ENCODE measurements at places on chromosomes 3 and 15.
A peak's percentile ranks its signal among the peaks of the same experiment; 100 is the strongest.

DNA sequence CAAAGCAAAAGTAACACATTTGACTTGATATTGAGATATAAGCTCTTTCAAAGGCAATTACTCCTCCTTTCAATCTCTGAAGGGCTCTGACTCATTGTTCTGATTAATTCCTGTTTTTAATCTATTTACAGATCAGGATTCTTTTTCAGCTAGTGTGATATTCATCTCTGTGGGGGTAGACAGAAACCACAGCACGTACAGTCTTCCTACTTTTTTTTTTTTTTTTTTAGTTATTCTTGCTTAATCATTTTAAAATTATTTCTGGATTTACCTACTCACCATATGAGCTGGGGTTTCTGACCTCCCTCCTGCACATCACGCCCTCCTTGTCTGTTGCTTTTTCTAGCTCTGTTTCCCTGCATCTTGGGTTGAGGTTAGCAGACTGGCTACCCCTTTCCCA lies 1.4 kb downstream of the CNTN3 start:
- no peak for DNase-seq

- DNase-seq = no peak
These were observed 1.2 kb downstream of the PIGB start for GRCh38 chr15:55320238-55320550.

DNA sequence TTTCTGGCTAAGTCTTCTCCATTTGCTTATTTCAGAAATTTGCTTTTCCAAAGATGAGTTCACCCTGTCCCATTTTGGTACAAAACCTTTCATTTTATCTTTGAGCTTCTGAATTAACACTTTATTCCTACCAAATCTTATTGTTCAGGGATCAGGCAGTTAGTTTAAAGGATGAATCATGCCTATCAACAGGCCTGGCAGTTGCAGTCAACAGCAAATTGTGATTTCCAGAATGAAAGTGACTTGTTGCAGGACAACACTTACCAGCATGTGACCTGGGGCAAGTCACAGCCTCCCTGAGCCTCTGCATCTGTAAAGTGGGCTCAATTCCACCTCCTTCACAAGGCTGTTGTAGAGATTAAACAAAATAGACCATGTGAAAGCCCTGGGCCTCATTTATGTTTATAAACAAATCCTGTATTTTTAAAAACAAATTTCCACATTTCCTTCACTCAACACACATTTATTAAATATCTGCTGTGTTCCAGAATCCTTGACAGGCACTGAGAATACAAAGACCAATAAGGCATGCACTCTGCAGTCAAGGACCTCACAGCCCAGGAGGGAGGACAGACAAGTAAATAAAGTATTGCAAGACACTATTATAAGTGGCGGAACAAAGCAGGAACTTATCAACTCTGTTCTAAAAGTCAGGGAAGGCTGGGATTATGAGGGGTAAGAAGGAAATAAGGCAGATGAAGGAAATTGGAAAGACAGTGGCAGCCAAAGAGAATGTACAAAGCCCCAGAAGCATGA lies 359.1 kb upstream of the IL12A start:
- no peak for DNase-seq

DNA sequence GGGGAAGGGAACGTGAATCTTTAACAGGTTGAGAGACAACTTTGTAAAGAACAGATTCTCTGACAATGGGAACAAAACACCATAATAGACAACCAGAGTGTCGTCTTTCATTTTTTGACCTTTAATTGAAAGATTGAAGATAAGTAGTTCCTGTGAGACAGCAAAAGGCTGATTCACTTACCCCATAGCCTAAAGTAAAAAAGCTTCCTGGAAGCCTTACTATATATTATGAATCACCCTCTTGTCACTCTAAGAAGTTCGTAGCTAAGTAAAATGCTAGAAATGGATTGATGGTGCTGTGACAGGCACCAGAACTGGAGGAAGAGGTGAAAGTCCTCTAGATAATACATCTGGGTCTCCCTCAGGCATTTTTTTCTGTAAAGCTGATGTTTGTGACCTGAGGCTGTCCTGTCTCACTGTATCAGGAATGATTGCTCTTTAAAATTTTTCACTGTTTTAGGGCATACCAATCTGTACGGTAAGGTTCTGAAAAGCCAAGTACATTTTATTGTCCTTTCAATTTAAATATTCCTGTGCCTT lies 824.6 kb upstream of the SEMA6D start:
- no peak for DNase-seq

- DNase-seq = no peak
These were observed 48.1 kb upstream of the SEMA6D start for GRCh38 chr15:47669221-47669620.

DNA sequence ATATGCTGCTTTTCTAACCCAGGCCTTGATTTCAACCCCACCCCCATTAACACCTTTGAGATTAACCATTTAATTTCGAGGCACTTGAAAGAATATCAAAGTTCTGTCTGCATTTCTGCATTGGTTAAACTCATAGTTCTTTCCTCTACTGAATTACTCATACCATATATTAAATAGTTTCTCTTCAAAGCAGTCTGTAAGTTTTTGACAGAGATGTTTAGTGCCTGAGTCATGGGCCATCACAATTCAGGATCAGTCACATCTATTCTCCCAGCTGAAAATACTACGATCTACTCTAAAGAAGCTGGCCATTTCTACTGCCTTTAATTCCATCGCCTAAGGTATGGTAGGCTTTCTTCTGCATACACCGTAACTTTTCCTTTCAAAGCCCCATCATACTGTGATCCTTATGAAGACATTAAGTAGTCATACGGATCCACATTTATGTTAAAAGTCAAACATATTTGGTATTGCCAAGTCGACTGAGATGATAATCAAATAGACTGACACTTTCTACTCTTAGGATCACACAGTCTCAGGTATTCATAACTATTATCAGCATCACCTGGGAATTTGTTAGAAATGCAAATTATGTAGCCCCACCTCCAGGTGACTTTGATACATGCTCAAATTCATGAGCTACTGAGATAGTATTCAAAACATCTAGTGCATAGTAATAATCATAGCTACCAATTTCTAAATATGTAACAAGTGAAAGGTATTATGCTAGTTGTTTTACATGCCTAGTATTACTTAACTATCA lies 489.4 kb upstream of the IL12A start:
- DNase-seq = peak; percentile 58

- DNase-seq = no peak
These were observed 7.7 kb downstream of the IGDCC4 start for GRCh38 chr15:65414841-65415621.

GRCh38 chr3:151919030-151919328 lies 45.5 kb downstream of the SUCNR1 start:
- DNase-seq = no peak

GRCh38 chr15:27428151-27428550 lies 457.2 kb downstream of the GABRG3 start:
- no peak for DNase-seq

DNA sequence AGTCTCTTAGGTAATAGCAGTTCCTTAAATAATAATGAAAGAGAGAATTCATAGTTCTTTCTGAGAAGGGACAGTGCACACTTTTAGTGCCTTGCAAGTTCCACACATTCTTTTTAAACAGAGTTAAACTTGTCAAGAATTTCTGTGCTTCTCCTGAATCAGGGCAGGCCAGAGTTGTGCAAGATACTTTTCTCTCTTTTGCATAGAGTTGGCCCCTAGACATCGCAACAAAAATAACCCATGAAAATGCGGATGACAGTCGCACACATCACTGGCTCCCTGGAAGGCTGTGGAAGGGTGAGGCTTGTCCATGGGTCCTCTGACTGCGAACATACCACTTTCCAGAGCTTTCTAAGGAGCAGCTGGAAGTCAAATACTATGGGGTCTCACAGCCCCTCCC lies 40.1 kb downstream of the FBLN2 start:
- DNase-seq = no peak

- peak; percentile 70 for DNase-seq
These were observed 71.9 kb upstream of the SPATA12 start for GRCh38 chr3:56988458-56989168.

- DNase-seq = no peak
These were observed 310.4 kb downstream of the PLCL2 start for GRCh38 chr3:17195192-17195611.

DNA sequence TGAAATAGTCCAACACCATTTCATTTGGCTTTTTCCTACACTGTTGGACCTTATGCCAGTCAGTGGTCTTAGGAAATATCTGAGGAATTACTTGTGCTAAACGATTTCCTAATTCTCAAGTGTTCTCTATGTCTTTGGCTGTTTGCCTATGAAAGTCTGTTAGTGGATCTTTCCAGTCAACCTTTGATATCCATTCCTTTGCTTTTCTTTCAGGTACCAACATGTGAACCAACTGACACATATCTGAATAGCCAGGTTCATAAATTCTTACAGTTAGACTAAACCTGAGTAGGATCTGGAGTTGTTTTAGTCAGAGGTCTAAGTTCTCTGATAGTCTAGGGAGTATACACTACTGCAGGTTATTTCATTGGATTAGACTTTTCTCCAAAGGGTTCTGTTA lies 343.5 kb upstream of the LRRC3B start:
- DNase-seq = no peak

DNA sequence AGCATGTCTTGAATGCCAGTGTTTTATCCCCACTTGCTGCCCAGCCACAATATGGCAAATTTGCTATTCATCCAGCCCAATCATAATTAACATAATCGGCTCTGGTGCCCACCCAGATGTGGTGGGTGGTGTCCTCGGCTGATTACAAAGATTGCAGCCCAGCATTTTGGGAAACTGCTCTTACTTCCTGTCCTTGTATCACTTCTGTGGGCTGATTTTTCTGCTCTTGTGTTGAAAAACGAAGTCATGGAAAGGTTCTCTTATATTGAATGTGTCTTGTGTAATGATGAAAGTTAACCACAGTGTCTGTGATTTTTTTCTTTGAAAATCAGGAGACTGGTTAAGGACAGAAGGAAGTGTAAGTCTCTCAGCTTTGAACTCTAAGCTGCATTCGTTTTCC lies 141.7 kb downstream of the CACNA2D3 start:
- no peak for DNase-seq

- DNase-seq = no peak
These were observed 21.4 kb upstream of the PIAS1 start for GRCh38 chr15:68032672-68033071.

DNA sequence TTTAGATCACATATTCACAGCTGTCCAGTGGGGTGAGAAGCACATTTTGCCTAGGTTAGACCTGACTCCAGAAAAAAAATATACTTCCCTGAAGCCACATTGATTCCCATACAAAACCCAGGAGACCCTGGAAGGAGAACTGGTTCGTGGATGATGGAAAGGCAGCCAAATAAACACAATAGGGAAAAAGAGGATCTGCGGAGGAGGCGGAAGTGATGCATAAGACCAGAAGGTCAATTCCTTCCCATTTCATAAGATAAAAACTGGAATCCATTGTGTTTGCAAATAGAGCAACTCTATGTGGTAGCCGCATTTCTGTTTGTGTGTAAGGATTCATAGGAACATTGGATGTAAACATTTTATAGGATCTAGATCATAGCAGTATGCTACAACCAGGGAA lies 781.9 kb upstream of the GRM7 start:
- no peak for DNase-seq

DNA sequence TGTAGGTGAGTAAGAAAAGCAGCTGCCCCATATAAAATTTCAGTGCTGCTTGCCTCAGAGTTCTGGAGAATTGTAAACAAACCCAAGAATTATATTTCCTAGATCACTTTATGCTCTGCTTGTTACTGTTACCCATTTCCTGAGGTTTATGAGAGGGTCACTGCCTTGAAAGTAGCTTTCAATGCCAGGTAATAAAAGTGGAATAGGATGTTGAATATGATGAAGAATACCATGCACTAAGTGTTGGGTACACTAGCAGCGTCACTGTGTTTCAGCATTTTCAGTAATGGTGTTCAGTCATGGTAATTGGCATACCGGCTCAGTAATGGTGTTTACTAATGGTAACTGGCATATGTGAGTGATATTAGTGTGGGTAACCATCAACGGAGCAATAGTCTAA lies 449.8 kb upstream of the TPRG1 start:
- no peak for DNase-seq

- DNase-seq = no peak
These were observed 583 bp upstream of the RBSN start for GRCh38 chr3:15099364-15100098.

GRCh38 chr3:124118397-124118796 lies 126.5 kb upstream of the ROPN1 start:
- DNase-seq = peak; percentile 39

GRCh38 chr3:160103397-160103796 lies 114.8 kb downstream of the IL12A start:
- DNase-seq = no peak

GRCh38 chr3:26350853-26351252 lies 271.7 kb upstream of the LRRC3B start:
- DNase-seq = no peak

- no peak for DNase-seq
These were observed 259.6 kb upstream of the DPPA4 start for GRCh38 chr3:109596991-109597390.

- DNase-seq = no peak
These were observed 33.9 kb upstream of the MBNL1 start for GRCh38 chr3:152234657-152235375.

- peak; percentile 89 for DNase-seq
These were observed 19.0 kb downstream of the SYNM start for GRCh38 chr15:99123713-99124451.

- DNase-seq = no peak
These were observed at the start of gene MKRN2OS for GRCh38 chr3:12545473-12545791. TSS of gene MKRN2OS (minus strand) at chr3:12545499. CDS start at chr3:12545464, 35 bp downstream.

GRCh38 chr3:122661633-122662032 lies 19.0 kb upstream of the PARP14 start:
- DNase-seq = no peak

DNA sequence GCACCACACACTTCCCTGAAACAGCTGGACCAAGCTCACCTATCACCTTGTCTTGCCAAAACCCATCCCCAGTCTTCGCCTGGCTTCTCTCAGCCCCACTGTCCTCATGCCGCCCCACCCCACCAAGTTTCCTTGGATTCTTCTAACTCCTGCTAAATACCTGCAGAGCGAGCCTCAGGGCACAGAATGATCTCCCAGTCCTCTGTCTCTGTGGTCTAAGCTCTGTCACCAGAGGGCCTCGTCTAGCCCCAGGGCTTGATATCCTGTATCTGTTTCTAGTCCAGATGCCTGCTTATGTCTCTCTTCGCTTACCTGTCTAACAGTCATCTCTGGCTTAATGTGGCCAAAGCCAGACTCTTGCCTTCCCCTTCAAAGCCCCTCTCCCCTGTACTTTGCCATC lies 9.7 kb downstream of the CCDC12 start:
- no peak for DNase-seq

GRCh38 chr3:141059816-141060215 lies 8.7 kb downstream of the SPSB4 start:
- no peak for DNase-seq

GRCh38 chr3:33439546-33440327 lies 468 bp downstream of the UBP1 start:
- peak; percentile 66 for DNase-seq

- DNase-seq = no peak
These were observed 1.3 kb downstream of the FAM43A start for GRCh38 chr3:194686816-194687637.
